WTC11 (cell line): ENCODE measurements at places on chromosomes 6 and 20. TPM values are rescaled to one million over a fixed set of nuclear protein-coding genes. Genes with fewer than 3 reads are reported as not detected.

MACROD2 gene
- total RNA-seq, result 3.0 to 4.1 TPM (median 3.5 TPM) in 3 replicates

GSS gene
- 40.7 to 47.3 TPM (median 46.7 TPM) in 3 replicates for total RNA-seq

LST1 gene
- total RNA-seq, result 0.34 to 0.66 TPM in 2 of 3 replicates, not detected in the other

UNC93A gene
- total RNA-seq, result 0.70 to 3.1 TPM (median 1.8 TPM) in 3 replicates

- DNase-seq, result no peak
These were observed 49.2 kb upstream of the ATXN1 start for GRCh38 chr6:16810411-16810810.

DNA sequence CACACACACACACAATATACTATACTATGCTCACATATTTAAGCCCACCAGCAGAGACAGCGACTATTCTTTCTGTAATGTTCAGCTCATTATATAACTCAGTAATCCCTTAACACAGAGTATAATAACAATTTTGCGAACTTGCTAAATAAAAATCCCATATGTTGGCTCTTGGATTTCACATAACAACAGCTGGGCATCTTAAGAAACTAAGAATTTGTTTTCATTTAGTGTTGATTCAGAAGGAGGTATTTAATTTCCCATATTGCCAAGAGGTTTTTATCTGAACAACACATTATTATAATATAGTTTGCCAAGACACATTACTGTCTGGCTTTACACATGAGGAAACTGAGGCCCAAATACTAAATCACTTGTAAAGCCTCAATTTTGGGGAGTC is 7.4 kb downstream of the ECT2L start:
- no peak for DNase-seq

- DNase-seq, result no peak
These were observed 564.4 kb downstream of the HAO1 start for GRCh38 chr20:7375905-7376304.

DNA sequence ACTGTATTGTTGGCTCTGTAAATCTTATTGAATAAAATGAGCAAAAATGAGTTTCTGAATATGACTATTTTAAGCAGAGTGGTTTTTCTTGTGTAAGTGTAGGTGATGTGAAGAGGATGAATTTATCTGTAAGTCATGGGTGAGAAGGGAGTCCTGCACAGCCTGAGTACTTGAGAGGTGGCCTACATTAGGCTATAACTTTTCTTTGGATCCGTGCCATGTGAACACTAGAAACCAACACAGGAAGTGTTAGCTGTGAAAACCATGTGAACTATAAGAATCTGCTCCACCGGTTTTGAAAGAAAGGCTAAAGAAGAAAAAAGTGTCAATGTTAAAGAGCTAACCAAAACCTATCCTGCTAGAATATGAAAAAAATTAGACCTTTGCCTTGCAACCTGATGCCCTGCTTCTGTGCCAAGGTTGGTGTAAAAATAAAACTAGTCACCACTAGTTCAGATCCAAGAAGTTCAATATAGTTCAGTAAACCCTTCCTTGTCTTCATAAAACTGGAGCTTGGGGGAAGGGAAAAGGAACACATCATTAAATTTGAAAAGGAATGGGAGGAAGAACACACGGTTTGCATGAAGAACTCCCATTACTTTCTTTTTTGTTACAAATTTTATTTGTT is 21.3 kb downstream of the PLCB1 start:
- DNase-seq, result no peak

GRCh38 chr6:33450434-33450833 is 3.9 kb upstream of the ZBTB9 start:
- DNase-seq, result no peak

GRCh38 chr6:44668391-44668930 is 281.0 kb downstream of the CDC5L start:
- no peak for DNase-seq
